OCI-LY7 (cell line): ENCODE measurements at places on chromosomes 5 and 9. TPM values are rescaled to one million over a fixed set of nuclear protein-coding genes. Genes with fewer than 3 reads are reported as not detected.

TEX48 gene
- total RNA-seq, result not detected in 2 replicates

C6 gene
- not detected in 2 replicates for total RNA-seq

DND1 gene
- 2.7 and 4.5 TPM in 2 replicates for total RNA-seq

ROPN1L gene
- 0.36 TPM in 1 of 2 replicates, not detected in the other for total RNA-seq

COL5A1 gene
- total RNA-seq, result 15.9 and 28.6 TPM in 2 replicates

C9orf153 gene
- total RNA-seq, result 0.27 and 0.31 TPM in 2 replicates

PCDHB10 gene
- total RNA-seq, result not detected in 2 replicates

STPG3 gene
- total RNA-seq, result 1.7 and 2.7 TPM in 2 replicates

C5 gene
- total RNA-seq, result 7.9 and 10.2 TPM in 2 replicates

CCDC152 gene
- not detected in 2 replicates for total RNA-seq

GFI1B gene
- 3.3 and 4.9 TPM in 2 replicates for total RNA-seq

CATSPER3 gene
- 0.61 and 1.0 TPM in 2 replicates for total RNA-seq

BAAT gene
- not detected in 2 replicates for total RNA-seq

GRCh38 chr5:1936901-1937300 lies 54.2 kb upstream of the IRX4 start:
- no peak for DNase-seq

GRCh38 chr5:35002459-35002858 lies 45.3 kb downstream of the AGXT2 start:
- DNase-seq, result no peak

DNA sequence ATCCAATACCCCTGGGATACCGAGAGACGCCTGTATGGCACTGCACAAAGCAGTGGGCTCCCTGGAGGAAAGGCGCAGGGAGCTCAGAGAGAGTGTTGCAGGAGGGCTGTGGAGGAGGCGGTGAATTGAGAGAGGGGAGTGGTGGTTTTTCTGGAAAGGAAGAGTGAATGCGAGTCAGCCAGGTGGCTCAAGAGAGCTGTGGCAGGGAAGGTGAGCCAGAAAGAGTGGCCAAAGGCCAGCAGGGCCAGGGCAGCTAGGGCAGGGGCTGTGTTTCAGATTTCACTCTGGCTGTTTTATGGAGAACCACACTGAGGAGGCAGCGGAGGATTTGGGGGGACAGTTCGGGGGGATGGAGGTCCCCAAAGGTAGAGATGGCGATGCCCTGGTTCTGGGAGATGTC lies 13.0 kb upstream of the DAB2IP start:
- DNase-seq, result no peak

GRCh38 chr9:133592731-133593409 lies 16.3 kb downstream of the FAM163B start:
- DNase-seq, result peak; percentile 39

DNA sequence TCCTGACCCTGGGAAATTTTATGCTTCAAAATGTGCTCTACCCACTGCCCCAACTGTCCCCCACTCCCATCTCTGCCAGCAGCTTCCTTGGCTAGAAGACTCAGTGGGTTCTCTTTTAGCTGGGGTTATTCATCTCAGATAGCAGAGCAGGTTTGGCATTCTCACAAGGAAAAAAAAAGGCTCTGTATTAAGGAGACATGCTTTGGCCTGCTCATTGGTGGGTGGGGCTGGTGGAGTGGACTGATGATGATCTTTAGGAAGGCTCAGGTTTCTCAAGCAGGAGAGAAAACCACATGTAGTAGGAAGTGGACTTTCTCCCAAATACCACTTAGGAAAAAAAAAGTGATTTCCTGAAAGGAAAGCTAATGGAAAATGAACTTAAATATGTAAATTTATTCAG lies 279.2 kb upstream of the ZNF462 start:
- DNase-seq, result no peak

DNA sequence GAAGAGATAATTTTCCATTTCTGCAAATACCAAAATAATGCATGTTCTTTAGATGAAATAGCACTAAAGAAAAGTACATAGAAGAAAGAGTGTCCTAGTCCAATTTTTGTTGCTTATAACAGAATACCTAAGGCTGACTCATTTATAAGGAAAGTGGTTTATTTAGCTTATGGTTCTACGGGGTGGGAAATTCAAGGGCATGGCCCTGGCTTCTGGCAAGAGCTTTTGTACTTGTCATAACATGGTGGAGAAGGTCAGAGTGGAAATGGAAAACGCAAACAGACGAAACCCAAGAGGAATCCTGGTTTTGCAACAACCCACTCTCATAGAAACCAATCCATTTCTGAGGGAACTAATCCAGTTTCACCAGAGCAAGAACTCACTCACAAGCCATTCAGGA lies 283.7 kb downstream of the CSNK1G3 start:
- DNase-seq, result no peak

DNA sequence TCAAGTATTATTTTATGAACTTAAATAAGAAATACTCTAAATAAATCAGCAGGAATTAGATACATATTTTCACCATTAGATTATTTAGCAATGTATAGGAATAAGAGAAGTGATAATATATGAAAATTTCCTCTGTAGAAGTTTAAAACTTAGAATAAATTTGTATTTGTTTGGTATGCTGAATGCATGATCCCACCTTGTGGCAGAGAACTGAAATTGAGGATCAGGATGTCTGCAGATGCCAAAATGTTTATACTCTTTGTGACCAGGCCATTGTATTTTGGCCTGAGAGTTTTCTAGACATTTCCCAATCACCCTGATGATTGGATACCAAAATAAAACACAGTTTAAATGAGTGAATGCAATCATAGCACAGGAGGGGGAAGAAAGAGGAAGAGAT lies 6.3 kb downstream of the TYRP1 start:
- DNase-seq, result no peak

DNA sequence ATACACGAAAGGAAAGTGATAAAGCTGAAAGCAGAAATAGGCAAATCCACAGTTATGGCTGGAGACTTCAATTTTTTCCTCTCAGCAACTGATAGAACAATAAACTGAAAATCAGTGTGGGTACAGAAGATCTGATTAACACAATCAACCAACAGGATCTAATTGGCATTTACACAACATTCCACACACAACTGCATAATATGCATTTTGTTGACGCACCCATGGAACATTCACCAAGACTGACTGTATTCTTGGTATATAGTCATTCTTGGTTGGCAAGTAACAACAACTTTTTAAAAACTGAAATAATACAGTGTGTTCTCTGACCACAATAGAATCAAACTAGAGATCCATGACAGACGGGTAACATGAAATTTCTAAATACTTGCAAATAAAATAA lies 218.7 kb upstream of the S1PR3 start:
- no peak for DNase-seq

DNA sequence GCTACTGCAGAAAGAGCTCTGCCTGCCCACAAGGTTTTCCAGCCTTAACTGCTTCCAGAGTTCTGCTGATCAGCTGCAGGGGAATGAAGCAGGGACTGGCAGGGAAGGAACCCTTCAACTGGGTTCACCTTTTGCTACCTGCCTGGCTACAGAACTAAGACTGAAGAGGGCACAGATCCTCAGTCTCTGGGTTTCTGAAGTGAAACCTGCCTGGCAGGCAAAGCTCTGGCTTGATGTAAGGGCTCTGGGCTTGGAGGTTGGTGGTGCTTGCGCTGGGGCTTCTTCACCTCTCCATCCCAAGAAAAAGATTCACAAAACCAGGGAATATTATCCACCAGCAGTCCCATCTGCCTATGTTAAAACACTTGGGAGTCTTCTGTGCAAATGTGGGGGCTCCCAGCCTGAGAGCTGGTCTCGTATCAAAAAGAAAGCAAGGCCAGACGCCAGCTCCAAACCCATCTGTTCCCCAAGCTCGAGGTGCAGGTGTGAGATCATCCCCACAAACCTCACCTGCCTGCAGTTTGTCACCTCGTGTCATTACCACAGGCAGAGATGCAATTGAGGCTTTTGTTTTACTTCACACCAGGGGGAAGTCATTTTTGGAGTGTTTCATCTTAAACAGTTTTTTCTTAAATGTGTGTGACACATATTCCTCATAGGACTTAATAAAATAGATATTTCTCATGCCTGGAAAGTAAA lies 58.3 kb downstream of the BNC2 start:
- DNase-seq, result no peak

DNA sequence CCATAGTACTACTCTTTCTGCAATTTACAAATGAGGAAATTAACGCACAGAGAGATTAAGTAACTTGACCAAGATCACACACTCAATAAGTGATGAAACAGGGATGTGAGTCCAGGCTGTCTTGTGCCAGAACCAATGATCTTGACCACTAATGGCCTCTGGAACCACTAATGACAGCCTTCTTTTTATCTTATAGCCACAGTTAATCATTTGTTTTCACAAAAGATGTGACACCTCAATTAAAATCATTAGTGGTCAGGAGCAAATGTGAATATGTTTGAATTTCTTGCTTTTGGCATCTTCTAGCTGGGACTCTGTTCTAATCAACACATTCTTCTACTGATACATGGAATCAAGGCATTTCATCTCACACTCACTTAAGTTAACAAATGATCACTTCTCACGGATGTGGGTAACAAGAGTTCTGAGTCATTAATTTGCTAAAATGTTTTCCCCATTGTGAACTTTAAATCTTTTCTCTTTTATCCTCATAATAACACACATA lies 102.7 kb upstream of the CD180 start:
- DNase-seq, result no peak

- DNase-seq, result no peak
Observed at GRCh38 chr9:100590481-100590880, 12.6 kb downstream of the CAVIN4 start.

GRCh38 chr5:76210946-76211345 lies 127.8 kb downstream of the SV2C start:
- no peak for DNase-seq

DNA sequence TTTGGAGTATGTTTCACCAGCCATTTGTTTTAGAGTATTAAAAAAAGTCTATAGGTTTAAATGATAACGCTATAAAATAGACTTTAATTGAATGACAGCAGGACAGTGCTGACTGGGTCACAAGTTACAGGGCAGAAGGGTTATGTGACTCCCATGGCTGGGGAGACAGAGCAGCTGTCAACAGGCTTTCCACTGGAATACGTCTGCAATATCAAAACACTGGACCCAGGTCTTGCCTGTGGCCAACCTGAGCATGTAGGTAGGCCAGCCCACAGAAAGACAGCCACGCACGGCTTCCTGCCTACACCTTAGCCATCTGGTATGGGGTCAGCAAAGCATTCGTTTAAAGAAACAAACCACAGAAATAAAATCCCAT lies 80.7 kb downstream of the OTULIN start:
- peak; percentile 10 for DNase-seq

- no peak for DNase-seq
Observed at GRCh38 chr5:16736158-16736995, 119.6 kb upstream of the RETREG1 start.

- no peak for DNase-seq
Observed at GRCh38 chr5:126137891-126138280, 285.3 kb upstream of the GRAMD2B start.

DNA sequence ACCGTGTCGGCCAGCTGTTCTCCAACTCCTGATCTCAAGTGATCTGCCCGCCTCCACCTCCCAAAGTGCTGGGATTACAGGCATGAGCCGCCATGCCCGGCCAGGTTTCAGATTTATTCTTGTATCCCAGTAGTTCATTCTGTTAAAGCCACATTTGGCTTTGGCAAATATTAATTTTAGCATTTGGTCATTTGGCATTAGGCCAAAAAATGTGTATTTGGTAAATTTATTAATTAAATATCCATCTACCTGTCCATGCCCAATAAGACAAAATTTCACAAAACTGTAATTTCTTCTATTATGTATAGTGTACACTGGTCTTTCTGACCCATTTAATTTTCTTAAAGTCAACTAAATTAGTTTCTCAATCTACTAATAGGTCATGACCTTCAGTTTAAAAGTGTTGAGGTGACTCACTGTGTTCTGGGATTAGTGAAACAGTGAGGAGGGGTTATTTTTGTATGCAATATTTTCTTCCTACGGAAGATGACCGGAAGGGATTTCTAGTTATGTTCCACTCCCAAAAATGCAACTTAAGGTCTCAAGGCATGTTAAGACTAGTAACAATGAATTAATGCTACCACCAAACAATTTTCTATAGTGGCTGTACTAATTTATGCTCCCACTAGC lies 21.0 kb downstream of the OSTF1 start:
- no peak for DNase-seq

- DNase-seq, result peak; percentile 55
Observed at GRCh38 chr9:6667633-6668280, 22.2 kb upstream of the GLDC start.

DNA sequence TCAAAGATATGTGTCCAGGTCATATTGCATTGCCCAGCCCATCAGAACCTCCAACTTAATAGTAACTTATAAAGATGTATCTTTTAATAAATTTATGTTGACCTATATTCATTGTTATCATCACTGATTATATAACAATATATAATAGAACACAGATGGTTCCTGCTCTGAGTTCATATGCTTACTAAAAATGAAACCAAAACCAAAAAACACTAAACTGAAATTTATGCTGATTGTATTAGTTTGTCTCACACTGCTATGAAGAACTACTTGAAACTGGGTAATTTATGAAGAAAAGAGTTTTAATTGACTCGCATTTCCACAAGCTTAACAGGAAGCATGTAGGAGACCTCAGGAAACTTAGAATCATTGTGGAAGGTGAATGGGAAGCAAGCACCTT lies 462.5 kb upstream of the TYRP1 start:
- DNase-seq, result no peak

DNA sequence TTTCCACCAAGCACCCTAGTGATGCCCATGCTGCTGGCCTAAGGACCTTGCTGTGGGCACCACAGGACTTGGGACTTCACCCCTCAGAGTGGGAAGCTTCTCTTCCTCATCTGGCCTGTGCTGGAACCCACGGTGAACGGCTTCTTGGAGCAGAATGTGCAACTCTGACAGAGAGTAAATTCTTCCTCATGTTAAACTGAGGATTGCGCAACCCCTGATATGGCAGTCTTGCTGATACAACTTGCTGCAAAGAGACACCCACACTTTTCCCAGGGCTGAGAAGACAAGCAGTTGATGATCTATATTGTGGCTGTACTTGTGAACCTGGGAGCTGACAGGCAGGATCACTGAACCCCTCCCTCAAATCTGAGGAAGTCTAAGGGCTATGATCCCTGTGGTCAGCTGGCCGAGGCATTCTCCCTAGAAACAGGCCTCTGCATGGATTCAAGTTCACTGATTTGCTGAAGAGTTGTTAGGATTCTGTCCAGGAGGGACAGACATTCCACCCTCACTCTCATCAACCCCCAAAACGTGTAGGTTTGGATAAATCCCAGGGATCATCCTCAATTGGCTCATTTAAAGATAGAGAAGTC lies 307.2 kb downstream of the MTRR start:
- no peak for DNase-seq

DNA sequence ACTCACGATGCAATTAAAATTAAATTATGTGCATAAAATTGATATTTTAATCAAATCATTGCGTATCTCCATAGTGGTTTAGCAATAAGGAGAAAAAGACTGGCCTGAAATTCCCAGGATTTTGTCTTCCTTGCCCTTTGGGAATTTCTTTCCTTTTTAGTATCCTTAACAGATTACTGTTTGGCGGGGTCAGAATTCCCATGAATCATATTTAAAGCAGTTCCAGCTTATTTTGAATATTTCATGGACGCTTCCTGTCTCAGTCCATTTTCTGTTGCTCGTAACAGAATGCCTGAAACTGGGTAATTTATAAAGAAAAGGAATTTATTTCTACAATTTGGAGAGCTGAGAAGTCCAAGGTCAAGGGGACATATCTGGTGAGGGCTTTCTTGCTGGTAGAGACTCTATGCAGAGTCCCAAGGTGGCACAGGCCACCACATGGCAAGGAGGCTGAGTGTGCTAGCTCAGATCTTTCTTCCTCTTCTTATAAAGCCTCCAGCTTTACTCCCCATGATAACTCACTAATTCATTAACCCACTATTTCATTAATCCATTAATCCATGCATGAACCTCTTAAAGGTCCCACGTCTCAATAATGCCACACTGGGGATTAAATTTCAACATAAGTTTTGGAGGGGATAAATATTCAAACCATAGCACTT lies 37.8 kb downstream of the CDH6 start:
- no peak for DNase-seq
